Midbrain (tissue), 1 donor: ENCODE measurements at places on chromosomes 7 and 10.

DNA sequence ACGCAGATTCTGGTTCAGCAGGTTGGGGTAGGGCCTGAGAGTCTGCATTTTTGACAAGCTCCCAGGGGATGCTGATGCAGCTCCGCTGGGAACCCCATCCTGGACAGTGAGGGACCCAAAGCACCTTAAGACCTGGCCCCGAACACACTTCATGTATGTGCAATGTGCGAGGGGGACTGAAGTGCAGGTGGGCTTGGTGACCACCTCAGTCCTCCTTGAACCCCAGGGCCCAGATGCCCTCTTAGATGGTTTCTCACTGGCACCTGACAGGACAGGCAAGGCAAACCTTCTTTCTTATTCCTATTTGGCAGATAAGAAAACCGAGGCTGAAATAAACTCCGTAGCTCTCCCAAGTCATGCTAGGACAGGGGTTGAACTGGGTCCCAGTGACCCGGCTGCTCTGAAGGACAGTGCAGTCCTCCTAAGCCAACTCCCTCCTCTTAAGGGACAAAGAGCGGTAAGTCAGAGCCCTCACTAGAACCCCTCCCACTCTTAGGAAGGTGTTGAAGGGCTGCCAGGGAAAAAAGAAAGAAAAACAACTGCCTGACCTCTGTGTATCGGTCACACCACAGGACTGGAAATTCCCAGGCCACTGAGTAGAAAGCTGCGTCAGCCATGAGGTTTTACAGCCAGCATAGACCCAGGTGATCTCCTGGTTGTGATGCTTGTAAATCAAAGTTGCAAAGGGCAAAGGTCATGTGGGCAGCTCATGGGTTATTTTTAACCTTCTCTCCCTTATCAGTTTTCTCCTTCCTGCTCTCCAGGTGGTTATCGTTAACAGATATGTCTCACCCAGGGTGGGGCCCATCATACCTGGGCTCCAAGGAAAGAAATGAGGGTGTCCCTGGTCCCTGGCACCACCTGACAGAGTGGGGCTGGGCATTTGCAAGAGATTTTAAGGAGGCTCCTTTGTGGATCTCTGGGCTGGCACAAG lies 90.9 kb upstream of the SMNDC1 start:
- DNase-seq = no peak

DNA sequence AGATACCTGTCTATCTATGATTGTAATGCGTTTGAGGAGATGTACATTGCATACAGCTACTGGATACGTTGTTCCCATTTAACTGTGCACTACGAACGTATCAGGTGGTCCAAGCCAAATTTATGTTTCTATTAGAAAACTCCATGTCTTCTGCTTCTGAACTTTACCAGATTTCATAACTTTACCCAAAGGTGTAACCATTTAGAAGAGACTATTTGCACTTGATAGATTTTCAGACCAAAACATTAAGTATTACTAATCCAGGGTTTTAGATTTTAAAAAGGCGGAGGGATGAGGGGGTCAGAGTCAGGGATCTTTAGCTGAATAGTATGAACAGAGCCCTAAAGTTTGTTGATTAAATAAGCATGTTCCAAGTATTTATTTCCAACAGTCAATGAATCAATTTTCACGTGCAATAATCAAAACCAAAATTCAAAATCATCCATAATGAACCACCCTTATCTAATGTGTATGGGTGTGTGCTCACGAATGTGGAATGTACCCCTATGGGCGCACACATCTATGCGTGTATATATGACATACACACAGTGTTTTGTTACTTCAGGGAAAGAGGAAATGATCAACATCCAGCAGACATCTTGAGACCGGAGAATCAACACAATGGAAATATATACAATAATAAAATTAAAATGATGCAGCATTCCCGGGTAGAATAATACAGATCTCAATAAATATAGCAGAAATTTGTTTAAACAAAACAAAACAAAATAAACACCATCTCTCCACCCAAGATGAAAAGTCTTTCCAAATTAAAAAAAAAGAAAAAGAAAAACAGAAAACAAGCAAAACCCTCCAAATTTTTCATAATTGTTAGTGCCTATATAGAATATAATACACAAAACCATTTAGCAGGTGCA lies 3.4 kb downstream of the FEZF1 start:
- DNase-seq = no peak

- no peak for DNase-seq
Measured at GRCh38 chr7:33813331-33813730, 92.0 kb upstream of the BMPER start.

DNA sequence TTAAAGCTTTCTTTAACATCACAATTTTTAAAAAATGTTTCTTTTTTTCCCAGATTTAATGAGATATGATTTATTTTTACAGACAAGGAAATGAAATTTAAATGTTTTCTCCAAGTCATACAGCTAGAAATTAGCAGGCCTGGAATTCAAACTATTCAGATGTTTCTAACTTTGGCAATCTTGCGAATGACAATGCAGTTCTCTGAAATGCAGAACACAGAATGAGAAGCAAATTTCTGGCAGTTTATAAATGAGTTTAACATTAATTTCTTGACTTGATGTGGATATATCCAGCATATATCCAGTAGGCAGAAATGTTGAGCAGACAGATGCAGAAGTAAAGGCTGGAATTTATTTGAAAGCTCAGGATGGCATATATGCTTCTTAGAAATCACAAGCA lies 227.5 kb downstream of the THSD7A start:
- no peak for DNase-seq

GRCh38 chr7:83359108-83359507 lies 196.4 kb upstream of the PCLO start:
- DNase-seq = no peak

GRCh38 chr10:13146379-13146778 lies 15.0 kb upstream of the MCM10 start:
- DNase-seq = no peak

DNA sequence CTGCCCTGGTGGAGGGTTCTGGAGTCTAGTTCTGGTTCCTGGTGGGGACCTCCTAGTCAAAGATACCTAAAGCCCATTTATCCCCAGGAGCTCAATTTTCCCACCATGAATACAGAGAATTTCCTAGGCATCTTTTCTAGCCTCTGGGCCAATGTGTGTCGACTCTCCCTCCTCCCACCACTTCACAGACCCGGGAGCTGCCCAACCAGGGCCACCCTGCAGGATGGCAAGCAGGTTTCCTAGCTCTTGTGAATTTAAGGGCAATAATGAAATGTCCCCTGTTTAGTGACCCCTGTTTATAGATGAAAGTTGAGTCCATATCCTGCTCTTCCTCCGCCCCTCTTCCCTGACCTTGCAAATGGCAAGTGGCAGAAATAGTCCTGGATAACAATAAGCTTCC lies 9.4 kb downstream of the DLX5 start:
- no peak for DNase-seq

DNA sequence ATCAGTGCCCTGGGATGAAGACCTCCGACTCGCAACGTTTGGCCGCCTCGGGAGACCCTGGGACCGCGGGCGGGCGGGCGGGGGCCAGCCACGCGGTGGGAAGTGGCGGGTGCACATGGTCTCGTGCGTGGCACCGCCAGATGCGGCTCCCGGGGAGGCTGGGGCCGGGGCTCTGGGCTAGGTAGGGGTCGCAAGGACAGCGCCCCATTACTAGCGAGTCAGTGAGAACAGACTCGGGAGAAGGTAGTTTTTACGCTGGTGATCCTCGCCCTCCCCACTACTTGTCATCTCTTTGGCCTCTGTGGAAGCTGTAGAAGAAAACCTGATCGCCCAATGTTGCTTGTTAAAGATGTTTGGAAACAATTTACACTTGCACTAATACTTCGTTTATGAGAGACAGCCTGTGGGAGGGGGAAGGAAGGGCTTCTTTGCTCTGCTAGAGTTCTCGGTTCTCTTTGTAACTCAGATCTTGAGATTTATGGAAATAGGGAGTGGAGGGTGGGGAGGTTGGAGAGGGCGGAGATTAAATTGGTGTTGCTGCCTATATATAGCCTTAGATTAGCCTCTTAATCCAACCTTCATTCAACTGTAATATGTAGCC lies 591 bp downstream of the BZW2 start:
- DNase-seq = no peak

GRCh38 chr7:21352540-21353387 lies 75.1 kb upstream of the SP4 start:
- peak; percentile 41 for DNase-seq

- DNase-seq = no peak
Measured at GRCh38 chr10:79947787-79948424, 999 bp downstream of the SFTPD start.
